Activated CD4-positive, alpha-beta T cell treated with anti-CD3 and anti-CD28 coated beads for 36 hours (primary cell): ENCODE measurements at places on chromosomes 12 and 14.

DNA sequence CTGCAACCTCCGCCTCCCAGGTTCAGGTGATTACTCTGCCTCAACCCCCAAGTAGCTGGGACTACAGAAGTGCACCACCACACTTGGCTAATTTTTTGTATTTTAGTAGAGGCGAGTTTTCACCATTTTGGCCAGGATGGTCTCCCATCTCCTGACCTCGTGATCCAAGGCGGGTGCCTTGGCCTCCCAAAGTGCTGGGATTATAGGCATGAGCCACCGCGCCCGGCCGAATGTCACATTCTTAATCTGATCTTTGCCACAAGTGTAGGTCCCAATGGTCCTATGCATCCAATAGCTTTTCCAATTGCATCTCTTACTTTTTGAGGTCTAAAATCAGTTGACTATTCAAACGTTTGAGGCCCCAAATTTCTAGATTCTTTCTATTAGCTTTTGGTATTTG is 676.0 kb downstream of the SLC16A7 start:
- no peaks in the 10 kb centered on the region for H3K36me3 ChIP-seq
- no peaks in the 10 kb centered on the region for H3K4me1 ChIP-seq
- no peak overlapping the region for H3K27ac ChIP-seq
- no peak overlapping the region for H3K4me3 ChIP-seq
- no peaks in the 10 kb centered on the region for H3K27me3 ChIP-seq

DNA sequence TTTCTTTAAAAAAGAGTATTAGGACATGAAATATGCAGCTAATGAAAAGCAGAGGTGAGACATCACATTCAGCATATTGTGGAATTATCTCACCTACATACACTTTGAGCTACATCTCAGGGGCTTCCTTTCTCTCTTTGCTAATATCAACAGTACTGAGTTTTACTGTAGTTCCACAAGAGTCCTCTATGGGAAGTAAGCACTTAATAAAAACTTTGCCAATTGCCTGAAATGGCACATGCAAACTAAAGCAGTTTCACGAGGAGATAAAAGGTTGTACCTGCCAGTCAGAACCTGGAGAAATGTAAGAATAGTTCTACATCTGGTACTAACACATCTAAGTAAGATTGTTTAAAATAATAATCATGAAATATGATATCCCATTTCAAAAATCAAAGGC is 73.5 kb upstream of the GPHB5 start:
- H3K4me1 ChIP-seq = no peaks in the 10 kb centered on the region
- H3K27ac ChIP-seq = no peak overlapping the region
- no peak overlapping the region for H3K4me3 ChIP-seq

- H3K4me1 ChIP-seq = peaks cover 12% of the 10 kb centered on the region
- no peak overlapping the region for H3K4me3 ChIP-seq
- no peaks in the 10 kb centered on the region for H3K36me3 ChIP-seq
- H3K27me3 ChIP-seq = no peaks in the 10 kb centered on the region
- H3K27ac ChIP-seq = no peak overlapping the region
These were observed 199.8 kb downstream of the ZFP36L1 start for GRCh38 chr14:68592948-68593556.

GRCh38 chr14:72745991-72746980 is 147.6 kb downstream of the DPF3 start:
- H3K27me3 ChIP-seq = no peaks in the 10 kb centered on the region
- no peak overlapping the region for H3K27ac ChIP-seq
- no peaks in the 10 kb centered on the region for H3K36me3 ChIP-seq
- no peaks in the 10 kb centered on the region for H3K4me1 ChIP-seq
- no peak overlapping the region for H3K4me3 ChIP-seq
